ENCODE measurements at places on chromosomes 1 and 21. TPM values are rescaled to one million over a fixed set of nuclear protein-coding genes. Genes with fewer than 3 reads are reported as not detected.

- no peak for DNase-seq
Measured at GRCh38 chr1:7554385-7555235, 216.5 kb upstream of the VAMP3 start.

- no peak for DNase-seq
Measured at GRCh38 chr1:12712076-12712475, 3.8 kb upstream of the AADACL3 start.

GRCh38 chr1:101496109-101496508 is 259.3 kb downstream of the S1PR1 start:
- DNase-seq: no peak

The TMEM81 gene
- polyA plus RNA-seq: 3.3 TPM

The MEGF6 gene
- 13.8 TPM for polyA plus RNA-seq

The PALMD gene
- 4.6 TPM for polyA plus RNA-seq

The S100A14 gene
- polyA plus RNA-seq: 437 TPM

The FMO3 gene
- polyA plus RNA-seq: 0.19 TPM

All from large intestine (tissue), 12 donors.